ENCODE measurements at places on chromosomes 13 and 19. TPM values are rescaled to one million over a fixed set of nuclear protein-coding genes. Genes with fewer than 3 reads are reported as not detected.

Gene MEIS3
- total RNA-seq: 52.2 TPM

Gene JAK3
- 0.37 TPM for total RNA-seq

Gene CD37
- total RNA-seq: not detected

Gene TNPO2
- total RNA-seq: 30.1 TPM

Gene FOXA3
- 0.31 TPM for total RNA-seq

DNA sequence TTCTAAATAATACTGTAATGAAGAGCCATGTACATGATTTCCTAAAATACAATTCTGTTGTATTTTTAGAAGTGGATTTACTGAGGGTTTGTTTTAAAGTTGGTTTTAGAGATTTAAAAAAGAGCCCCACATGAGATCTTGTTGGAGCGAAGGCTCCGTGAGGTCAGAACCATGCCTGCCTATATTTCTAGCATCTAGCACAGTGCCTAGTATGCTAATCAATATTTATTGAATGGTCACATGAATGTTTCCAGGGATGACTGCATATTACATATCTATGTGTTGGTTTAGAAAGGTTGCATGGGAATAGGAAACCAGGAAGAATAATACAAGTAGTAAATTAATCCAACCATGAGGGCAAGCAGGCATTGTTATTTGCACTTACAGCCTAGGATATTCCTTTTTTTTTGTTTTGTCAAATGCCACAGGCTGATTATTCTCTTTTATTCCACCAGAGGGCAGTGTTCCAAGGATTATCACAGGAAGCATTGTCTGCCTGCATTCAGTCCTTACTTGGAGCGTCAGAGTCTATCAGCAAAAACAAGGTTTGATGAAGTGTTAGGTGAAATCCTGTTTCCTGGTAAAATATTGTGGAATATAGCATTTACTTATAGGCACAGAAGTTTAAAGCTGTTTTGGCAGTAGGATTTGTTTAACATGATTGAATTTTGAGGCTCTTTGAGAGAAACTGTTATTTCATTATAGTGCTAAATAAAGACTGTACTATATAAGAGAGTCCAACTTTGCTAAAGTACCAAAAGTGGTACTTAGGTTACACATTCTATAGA is 46.8 kb downstream of the COG3 start:
- DNase-seq: peak; percentile 63

- no peak for DNase-seq
These were observed 3.5 kb upstream of the UBAC2 start for GRCh38 chr13:99197117-99197651.

DNA sequence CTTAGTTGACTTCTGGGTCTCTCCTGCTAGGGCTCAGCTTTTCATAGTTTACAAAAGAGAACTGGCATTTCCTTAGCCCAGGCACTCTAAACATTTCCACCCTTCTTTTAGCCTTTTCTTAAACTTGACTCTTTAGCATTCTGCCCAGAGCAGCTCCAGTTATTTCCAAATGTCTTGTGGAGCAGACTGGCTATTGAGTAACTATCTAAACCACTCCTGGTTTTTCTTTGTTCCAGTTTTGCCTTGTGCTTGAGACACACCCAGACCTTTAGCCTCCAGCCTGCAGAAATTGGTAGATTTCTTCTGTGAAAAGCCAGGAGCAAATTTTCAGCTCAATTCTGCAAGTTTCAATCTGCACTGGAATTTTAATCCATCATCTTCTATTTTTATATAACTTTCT is 1813.1 kb downstream of the OLFM4 start:
- DNase-seq: no peak

DNA sequence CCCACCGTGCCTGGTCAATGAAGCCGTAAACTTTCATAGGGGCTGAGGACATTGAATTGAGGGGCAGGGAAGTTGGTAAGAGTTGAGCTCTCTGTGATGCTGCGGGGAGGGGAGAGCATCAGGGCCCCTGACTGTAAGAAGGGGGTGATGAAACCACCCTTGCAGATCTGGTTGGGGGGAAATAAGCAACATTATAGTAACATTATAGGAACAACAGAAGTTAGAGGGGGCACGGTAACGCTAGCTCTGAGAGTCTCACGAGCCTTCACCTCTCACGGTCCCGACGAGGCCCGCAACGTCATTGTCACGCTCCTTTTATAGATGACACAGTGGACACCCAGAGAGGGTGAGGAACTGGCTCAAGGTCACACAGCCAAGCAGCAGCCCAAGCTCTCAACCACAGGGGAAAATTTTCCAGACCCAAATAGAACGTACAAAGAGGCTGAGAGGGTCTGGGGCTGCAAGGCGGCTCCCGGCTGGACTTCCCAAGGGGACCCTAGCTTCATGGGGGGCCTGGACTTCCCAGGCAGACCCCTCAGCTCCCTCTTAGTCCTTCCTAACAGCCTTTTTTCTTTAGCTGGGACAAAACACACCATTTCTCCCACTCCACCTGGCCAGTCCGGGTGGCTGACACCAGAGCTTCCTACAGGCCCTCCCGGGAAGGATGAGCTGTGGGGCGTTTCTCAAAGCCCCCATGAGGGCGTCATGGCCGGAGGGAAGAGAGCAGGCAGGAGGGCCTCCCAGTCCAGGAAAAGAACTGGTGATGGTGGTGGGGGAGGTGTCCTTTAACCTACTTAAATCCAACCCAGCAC is 4.1 kb downstream of the TLE5 start:
- no peak for DNase-seq

DNA sequence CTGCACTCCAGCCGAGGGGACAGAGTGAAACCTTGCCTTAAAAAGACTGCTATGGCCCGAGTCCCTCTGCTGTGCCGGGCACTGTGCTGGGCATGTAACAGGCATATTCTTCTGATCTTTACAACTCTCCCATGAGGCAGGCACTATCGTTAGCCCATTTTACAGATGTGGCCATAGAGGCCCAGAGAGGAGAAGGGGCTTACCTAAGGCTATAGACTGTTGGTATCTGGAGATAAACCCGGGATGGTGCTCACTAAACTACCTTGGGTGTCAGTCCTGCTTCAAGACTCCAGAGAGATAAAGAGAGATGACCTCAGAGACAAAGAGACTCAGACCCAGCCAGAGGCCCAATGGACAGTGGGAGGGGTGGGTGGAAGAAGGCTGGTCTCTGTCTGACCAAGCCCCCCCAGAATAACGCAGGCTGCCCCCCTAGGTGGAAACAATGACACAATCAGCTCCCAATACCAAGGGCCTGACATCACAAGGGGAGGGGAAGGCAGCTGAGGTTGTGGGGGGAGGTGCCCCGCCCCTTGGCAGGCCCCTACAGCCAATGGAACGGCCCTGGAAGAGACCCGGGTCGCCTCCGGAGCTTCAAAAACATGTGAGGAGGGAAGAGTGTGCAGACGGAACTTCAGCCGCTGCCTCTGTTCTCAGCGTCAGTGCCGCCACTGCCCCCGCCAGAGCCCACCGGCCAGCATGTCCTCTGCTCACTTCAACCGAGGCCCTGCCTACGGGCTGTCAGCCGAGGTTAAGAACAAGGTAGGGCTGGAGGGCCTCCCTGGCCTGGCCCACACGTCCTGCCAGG is at the start of gene CNN1:
CNN1 (plus strand) TSS at position 620 of the 805 bp plus-strand sequence; CDS start at position 697, 77 bp downstream.
- no peak for DNase-seq

GRCh38 chr13:64438084-64438483 is 2792.1 kb downstream of the PCDH9 start:
- no peak for DNase-seq

GRCh38 chr19:29878973-29879654 is 62.9 kb upstream of the URI1 start:
- DNase-seq: peak; percentile 98

- no peak for DNase-seq
These were observed 2.8 kb downstream of the ZNF667 start for GRCh38 chr19:56474308-56474707.

- no peak for DNase-seq
These were observed 472.2 kb downstream of the LIG4 start for GRCh38 chr13:107743100-107743499.

DNA sequence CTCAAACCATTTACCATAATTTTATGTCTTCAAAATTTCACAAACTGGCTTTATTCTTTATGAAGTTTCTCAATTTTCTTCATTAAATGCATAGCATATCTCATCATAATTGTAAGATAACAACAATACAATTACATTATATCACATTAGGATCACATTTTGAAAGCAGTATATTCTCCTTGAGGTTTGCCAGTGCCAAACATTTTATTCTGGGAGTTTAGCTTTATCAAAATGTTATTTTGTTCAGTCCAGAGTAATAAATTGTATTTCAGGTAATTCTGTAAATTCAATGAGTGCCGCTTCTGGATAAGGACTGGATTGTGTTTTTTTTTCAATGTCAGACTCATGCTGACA is 234.6 kb upstream of the MIR17HG start:
- no peak for DNase-seq
